ENCODE measurements at places on chromosomes 6 and 20.

DNA sequence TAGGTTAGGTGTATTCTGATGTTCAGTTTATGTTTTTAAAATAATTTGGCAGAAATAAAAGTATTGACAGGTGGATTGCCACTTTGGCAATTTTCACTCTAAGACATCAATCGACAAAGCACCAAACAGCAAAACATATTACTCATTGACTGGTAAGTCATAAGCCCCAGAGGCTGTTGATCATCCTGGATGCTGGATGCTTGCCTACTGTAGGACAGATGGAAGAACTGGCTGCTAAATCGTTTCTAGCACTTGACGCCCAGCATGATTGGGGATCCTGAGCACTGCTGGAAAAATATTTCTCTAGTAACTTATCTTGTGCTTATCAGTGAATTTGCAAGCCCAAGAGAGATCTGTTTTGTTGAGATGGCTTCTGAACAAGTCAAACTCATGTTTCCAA is 1001.9 kb upstream of the FLRT3 start:
- no peak for DNase-seq

- no peak for DNase-seq
Measured at GRCh38 chr6:30676660-30677285, 4.0 kb upstream of the DHX16 start.

DNA sequence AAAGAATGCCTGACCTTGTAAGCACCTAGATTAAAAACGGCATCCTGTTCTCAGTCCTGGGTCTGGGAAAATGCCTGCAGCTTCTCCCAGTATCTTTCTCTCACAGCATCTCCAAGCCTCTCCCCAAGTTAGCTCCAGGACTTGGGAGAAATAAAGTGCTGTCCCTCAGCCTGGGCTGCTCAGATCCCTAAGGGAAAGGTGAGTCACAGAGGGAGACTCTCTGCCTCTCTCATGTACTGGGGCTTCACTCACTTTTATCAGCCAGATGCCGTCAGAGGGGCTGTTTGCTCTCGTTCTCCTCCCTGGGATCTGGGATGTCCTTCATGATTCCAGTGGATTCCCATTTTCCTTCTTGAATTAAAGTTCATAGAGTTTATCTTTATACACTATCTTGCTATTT is 293.6 kb downstream of the COL12A1 start:
- no peak for DNase-seq

DNA sequence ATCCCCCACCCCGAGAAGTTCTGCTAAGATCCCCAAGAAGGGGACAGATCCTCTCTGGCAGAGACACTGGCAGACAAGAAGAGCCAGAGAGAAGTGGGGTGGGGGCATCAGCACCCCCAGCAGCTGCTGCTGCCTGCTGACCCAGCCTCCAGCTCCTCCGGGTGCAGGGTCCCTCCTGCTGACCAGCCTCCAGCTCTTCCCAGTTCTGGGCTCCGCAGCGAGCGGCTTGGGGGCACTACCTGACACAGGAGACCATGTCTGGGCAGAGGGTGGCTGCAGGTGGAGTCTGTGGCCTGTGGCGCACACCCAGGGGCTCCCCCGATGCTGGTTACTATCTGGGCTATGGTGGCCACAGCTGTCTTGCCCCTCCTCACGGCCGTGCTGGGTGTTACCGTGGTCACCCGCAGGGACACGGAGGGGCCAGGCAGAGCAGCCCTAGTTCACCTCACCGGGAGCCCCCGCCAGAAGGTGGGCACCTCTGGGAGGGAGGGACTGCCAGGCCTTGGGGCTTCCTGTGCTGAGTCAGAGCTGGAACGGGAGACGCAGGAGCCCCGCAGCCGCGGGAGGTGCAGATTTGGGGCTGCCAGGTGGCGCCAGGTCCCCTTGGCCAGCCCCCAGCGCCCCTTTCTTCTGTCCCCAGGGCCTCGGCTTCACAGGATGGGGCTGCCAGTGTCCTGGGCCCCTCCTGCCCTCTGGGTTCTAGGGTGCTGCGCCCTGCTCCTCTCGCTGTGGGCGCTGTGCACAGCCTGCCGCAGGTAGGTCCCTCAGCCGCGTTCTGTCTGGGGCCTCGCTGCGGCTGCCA is 630 bp downstream of the LIME1 start:
- no peak for DNase-seq

GRCh38 chr20:38158701-38159351 is 6.2 kb downstream of the TGM2 start:
- no peak for DNase-seq

- no peak for DNase-seq
Measured at GRCh38 chr6:131877999-131878789, 70.4 kb downstream of the ENPP1 start.

DNA sequence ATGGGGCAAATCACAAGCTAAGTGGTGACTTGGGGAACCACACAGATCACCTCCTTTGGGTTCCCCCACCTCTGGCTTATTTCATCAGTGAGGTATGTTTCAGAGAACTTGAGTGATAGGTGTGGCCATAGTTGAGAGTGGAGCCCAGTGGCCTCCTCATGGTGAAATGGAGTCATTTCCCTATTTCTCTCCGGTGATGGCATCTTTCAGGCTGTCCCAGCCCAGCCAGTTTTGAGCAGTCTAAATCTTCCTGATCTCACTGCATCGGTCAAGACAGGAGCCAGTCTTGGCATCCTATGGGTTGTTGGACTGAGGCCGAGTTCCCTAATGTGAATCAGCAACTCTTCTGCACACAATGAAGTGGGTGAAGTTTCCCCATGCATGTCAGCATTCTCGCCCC is 132.4 kb downstream of the EYA2 start:
- no peak for DNase-seq

DNA sequence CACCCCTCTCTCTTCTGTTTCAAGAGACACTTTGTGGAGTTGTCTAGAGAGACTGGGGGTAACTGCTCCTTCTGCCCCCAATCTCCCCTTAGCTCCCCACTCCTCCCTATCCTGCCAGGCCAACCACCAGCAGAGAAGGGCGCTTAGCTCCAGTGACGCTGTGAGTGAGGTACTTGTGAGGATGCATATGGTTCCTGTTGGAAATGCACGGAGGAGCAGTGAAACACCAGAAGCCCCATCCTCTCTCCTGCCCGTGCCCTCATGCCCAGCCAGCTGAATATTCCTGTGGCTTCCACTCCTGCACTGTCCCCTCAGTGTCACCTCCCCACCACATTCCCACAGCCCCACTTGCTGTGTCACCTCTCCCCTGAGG is 11.9 kb downstream of the NT5E start:
- DNase-seq, result no peak

DNA sequence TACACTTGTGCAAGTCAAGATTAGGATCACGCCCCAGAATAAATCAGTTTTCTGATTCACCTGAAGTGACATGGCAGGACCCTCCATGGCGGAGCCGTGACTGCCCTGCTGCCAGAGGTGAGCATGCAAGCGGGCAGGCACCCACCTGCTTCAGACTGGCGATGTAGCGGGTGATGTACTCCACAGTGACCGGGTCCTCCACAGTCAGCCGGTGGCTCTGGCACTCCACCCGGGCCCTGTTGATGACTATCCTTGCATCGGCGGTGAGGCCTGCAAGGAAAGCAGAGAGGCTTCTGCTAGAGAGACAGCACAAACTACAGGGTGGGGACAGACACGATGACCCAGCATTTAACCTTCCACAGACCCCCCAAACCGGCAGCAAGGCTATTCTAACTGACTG is 3.6 kb downstream of the PSMA7 start:
- no peak for DNase-seq

- no peak for DNase-seq
Measured at GRCh38 chr6:112927641-112928320, 580.7 kb downstream of the RFPL4B start.

DNA sequence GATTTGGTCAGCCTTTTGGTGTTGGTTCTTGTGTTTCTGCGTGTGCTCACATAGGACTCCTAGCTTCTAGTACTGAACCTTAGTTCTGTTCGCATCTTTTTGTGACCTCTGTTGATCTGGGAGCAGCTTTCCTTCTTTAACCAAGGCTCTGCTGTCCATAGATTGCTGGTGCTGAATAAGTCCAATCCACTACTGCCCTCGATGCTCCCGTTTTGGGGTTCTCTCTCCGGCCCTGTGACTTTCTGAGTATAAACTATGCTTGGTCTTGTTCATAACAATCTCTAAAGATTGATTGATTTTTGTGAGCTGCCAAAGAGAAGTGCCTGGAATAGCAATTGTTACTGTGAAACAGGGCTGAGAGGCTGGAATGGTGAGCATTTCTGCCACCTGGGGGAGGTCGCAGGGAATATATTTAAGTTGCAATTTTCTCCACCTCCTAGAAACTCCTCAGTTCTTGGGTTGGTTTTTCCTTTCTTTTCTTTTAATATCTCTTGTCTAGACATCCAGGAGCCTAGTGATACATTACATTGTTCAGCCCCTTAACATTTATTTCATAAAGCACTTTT is 422.9 kb upstream of the CHD6 start:
- no peak for DNase-seq

DNA sequence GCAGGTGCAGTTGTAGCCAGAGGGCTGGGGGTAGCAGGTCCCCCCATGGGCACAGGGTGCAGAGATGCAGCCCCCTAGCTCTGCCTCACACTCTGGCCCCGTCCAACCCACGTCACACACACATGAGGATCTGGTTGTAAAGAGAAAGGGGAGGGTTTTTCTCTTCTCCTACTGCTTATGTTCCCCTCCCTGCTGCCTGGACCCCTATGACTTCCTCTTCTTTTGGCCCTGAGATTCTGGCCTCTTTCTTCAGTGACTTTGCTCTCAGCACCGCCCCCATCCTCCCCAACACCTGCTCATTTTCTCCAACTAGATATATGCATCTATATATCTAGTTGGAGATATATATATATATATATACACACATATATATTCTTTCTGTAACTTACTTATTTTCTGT is 9.7 kb downstream of the NOTCH4 start:
- DNase-seq, result no peak

DNA sequence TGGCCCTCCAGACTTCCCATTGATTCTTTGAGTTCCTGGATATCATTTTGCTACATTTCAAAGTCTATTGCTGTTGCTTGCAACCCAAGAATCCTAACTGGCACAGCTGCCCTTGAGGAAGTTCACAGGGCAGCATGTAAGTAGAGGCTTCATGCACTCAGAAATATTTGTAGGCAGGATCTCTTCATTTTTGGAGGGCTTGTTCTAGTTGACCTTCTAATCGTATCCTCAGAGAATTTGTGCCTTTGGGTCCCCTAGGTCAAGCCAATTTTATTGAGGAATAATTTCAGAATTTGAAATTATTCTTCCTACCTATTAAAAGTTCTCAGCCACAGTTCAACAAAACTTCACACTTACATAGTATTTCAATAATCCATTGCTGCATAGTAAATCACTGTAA is 5.6 kb upstream of the NCOA3 start:
- no peak for DNase-seq

DNA sequence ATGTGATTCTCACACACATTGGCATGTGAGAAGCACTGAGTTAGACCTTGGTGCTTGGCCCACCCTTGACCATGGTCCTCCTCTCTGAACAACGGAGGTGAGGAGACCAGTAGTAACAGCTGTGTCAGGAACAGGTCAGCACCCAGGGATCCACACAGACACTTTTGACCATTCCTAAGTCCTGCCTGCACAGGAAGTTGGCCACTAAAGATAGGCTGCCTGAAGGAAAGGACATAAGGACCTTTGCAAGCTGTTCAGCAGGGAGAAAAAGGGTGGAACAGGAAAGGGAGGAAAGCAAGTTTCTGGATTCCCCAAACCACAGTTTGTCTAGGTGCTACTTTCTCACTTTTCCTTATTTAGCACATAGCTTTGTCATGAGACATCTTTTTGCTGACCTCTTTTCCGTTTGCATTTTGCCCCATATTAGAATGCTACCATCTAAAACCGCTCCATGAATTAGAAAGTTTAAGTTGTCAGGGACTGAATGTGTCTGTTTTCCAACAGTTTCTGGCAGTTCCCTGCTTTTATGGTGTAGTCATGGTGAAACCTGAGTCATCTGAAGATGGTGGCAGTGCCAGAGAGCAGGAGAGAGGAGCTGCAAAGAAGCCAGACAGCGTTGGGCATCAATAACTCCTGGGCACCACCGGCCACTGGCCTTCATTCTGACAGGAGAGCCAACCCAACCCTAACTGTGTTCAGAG is 1.1 kb upstream of the CD109 start:
- DNase-seq, result no peak

- no peak for DNase-seq
Measured at GRCh38 chr6:89887452-89888137, 6.7 kb upstream of the GJA10 start.

DNA sequence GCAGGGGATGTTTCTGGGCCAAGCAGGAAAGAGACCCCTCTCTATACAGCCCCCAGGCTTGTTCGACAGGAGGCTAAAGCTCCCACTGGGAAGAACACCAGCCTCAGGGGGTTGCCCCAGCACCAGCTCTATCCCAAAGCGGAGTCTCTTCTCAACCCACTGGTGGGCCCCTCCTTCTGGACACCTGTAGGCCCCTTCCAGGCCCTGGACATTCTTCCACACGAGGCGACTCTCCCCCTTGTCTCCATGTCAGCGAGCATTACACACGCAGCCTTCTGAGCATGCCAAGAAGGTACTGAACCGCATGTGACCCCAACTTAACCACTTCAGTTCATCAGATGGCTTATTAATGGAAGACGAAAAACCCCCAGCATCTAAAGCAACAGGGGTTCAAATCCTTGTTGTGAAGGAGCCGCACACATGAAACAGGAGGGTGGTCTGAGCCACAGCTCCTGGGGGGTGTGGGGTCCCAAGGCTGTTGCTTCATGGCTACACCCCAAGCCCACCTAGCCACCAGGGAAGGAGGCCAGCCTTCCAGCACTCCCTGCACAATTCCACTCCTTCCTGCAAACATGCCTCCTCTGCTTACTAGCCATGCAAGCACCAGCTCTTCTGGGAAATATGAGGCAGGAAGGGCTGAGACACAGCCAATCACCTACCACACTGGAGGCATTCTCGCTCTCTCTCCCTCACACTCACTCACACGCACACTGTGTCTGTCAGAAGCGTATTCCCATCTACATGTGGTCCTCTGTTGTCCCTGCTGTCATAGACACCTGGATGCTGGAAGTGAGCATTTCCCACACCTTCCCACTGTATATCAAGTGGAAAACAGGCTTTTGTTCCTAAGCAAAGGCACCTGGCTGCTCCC is 104.5 kb downstream of the NOL4L start:
- DNase-seq, result no peak

- no peak for DNase-seq
Measured at GRCh38 chr20:15200147-15200565, 862.7 kb upstream of the FLRT3 start.
